Hindlimb muscle (tissue), 1 donor: ENCODE measurements at places on chromosomes 13 and 19.

DNA sequence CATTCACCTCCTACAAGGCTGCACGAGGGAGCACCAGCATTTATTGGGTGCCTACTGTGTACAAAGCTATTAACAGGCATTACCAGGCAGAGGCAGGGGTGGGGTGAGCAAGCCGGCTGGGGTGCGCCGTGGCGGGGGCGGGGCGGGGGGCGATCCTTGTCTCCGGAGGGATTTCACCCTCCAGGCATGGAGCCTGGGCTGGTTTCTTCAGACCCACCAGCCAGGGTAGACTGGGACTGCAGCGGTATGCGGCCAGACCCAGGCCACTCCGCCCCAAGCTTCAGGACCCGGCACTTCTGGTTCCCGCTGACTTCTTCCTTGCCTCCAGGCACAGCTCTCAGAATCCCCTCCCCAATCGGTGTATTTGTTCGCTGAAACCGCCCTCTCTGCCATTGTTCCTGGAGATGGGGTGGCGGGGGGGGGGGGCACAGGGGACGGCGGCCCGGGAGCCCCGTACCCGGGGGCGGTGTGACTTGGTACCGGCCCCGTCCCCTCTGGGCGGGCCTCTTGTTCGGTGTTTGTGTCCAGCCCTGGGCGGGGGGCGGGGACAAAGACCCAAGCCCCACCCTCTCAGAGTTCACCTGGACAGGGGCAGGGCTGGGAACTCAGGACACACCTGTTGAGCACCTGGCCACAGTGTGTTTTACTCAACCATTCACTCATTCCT, 14.4 kb downstream of the TJP3 start:
- DNase-seq: no peak

DNA sequence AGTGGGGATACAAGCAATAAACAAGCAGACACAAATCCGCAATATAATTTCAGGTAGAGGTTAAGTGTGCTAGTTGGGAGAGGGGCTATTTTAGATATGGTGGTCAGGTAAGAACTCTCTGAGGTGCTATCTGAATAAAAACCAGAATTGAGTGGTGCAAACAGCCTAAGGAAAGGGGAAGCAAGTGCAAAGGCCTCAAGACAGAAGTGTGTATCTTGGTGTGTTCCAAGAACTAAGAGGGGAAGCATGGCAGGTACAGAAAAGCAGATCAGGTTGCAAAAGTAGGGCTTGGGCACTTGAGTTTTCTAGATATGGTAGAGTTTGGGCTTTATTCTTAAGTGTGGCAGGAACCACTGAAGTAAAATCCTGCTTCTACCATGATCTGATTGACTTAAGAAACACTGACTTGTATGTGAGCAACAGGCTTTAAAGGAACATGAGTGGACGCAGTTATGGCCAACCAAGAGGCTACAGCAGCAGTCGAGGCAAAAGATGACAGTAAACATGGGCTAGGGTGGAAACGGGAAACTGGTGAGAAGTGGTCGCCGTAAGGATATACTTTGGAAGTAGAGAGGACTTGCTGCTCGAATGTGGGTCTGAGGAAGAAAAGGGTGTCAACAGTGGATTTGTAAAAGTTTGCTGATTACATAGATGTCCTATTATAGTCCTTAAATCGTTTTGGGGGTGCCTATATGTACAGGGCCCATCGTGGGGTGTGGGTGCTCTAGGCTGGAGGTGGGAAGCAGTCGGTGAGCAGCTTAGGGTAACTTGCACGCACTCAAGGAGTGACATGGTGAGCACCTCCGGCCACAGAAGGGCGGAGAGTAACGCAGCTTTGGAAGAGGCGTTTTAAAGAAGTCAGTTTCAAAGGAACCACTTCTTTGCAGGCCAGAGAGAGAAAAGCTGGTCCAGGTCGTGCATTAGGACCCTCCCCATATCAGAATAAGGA, 677 bp downstream of the TGDS start:
- peak; percentile 23 for DNase-seq

DNA sequence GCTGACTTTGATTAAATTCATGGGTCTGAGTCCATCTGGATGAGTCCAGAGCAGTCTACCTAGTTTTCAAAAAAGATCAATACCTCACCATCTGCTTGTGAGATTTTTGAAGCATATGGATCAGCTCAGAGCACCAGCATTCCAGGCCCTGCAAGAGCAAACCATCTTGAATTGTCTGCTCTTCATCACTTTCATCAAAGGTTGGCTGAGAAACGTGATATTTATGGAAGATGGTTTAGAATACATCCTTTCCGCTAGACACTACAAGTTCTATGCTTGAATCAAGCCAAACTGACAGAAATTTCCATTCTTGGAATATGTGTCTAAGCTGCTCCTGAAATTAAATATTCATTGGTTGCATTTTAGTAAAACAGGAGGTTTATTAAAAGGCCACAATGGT, 190.3 kb downstream of the KCNRG start:
- no peak for DNase-seq

DNA sequence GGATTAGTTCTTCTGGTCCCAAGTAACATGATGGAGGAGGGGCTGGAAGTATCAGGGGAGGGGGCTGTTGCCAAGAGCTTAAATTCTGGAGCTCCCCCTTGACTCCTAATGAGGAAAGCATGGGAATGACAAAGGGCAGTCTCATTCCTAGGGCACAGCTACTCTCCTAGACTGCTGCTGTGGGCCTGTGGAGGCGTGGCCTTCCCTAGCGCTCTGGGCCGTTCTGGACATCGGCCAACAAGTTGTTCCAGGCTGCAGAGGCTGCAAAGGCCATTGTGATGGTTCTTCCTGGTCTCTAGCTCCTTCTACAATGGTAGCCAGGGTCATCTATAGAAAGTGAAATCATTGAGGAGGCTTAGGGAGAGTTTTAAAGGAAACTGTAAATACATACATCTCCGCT, 916.6 kb downstream of the DIAPH3 start:
- DNase-seq: no peak

DNA sequence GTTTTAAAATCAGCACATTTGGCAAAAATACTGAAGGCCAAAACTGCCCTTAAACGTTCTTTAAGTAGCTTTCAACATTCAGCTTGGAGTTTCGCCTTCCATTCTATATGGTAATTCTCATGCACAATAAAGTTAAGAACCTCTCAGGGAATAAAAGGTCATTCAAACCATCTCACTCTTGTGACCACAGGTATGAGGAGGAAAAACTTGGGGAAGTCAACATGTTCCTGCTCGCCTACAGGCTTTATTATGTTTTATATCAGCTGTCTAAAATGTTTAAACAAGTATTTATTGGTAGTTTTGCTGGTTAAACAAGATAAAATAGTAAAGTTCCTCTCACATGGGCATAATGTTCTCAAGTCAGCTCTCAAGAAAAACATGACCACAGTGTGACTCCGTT, 19.9 kb upstream of the TM9SF2 start:
- DNase-seq: no peak

GRCh38 chr13:89393758-89394304, 1722.7 kb downstream of the SLITRK5 start:
- no peak for DNase-seq

DNA sequence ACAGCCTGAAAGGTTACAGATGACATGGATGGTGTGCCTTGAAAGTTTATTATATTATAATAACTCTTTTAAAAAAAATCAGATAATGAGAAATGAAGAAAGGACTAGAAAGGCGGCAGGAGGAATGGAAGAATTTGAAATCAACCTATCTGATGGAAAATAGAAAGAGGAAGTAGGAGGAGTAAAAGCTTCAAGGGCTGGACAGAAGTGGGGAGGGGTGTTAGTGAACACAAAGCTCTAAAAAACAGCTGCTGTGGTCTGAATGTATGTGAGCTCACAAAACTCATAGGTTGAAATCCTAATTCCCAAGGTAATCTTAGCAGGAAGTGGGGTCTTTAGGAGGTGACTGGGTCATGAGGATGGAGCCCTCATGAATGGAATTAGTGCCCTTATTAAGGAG, 19.5 kb downstream of the CCDC70 start:
- no peak for DNase-seq

DNA sequence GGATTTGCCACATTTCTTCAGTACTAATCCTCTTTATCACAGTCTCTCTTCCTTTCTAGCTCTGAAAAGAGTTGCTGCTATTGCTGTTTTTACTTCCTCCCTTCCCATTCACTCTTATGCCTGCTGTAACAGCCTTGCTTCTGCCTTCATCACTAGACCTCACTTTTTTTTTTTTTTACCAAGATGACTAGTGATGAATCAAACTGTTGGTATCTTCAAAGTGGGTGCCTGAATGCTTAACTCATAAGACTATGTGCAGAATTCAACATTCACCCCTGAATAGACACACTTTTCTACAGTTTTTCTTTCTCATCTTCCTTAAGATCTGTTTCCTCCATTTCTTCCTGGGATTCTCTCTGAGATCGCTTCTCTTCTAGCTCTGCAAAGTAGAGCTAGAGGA, 217.2 kb upstream of the HTR2A start:
- no peak for DNase-seq

DNA sequence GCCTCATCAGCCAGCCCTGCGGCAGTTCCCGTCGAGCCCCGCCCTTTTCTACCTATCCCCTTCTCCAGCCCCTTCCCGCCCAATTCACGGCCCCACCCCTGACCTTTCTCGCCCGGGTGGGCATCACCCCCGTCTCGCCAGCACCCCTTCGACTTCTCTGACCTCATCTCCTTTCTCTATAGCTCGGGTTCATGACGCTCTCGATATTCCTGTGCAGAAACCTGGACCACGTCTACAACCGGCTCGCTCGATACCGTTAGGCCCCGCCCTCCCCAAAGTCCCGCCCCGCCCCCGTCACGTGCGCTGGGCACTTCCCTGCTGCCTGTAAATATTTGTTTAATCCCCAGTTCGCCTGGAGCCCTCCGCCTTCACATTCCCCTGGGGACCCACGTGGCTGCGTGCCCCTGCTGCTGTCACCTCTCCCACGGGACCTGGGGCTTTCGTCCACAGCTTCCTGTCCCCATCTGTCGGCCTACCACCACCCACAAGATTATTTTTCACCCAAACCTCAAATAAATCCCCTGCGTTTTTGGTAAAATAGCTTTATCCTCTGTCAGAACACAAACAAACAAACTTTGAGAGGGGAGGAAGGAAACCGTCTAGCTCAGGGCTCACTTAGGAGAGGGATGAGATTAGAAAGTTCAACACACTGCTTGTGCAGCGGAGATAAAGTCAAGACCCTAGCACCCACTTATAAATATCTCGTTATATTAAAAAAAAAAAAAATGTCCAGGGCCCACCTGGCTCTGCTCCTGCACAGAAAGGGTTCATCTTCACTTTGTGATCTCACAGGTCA, 5.1 kb downstream of the CD37 start:
- no peak for DNase-seq

DNA sequence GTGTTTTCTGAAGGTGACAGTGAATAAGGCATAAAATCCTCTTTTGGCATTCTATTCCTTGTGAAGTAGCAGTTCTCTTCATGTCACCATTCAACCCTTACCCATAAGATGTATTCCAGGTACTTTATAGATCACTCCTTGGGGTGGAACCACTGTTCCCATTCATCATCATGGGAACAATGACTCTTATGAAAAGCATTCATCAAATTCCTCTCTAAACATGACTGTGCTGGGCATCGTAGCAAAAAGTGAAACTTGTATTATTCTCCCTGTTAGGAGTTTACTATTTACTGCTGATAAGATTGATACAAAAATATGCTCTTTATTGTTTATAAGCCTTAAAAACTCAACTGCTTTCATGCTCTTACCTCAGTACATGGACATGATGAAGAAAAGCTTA, 793.4 kb downstream of the LIG4 start:
- DNase-seq: no peak

DNA sequence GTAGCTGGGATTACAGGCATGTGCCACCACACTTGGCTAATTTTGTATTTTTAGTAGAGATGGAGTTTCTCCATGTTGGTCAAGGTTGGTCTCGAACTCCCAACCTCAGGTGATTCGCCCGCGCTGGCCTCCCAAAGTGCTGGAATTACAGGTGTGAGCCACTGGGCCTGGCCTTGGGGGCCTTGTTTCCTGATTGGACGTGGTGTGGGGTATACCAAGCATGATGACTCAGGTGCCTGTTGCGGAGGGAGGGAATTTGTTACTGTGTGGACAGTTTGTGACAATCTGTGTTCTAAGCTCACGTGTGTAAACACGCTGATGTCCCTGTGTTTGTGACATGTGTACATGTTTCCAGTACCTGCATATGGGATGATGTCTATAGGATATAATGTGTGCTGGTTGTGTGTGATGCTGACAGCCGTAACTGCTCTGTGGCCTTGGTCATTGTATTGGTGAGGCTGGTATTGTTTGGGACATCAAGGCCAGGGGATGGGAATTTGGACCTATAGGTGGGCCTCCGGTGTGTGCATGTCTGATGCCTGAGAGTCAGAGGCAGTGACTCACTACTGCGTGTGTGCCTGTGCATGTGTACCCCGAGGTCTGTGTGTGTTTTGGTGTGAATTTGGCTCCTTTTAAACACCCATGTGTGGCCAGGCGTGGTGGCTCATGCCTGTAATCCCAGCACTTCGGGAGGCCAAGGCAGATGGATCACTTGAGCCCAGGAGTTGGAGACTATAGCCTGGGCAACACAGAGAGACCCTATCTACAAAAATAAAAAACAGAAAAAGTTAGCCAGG, 1.6 kb upstream of the EGLN2 start:
- DNase-seq: no peak

DNA sequence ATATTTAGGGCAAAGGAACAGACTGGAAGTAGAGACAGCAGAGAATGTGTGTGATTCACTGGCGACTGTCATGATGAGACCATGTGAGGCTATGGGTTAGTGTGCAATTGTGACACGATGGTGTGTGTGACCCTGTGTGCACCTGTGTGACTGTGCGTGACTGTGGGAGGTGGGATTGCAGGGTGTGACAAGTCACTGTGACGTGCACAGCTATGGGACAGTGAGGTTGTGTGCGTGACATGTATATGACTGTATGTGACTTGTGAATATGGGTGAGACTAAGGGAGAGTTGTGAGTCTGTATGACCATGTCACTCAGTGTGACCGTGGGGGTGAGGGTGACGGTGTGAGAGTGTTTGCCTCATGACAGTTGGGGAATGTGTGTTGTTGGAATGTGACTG, 3.4 kb upstream of the GIPR start:
- DNase-seq: no peak

- no peak for DNase-seq
Measured at GRCh38 chr13:30763786-30764413, 28.6 kb downstream of the ALOX5AP start.

- DNase-seq: no peak
Measured at GRCh38 chr19:13644645-13645044, 119.7 kb upstream of the MRI1 start.

DNA sequence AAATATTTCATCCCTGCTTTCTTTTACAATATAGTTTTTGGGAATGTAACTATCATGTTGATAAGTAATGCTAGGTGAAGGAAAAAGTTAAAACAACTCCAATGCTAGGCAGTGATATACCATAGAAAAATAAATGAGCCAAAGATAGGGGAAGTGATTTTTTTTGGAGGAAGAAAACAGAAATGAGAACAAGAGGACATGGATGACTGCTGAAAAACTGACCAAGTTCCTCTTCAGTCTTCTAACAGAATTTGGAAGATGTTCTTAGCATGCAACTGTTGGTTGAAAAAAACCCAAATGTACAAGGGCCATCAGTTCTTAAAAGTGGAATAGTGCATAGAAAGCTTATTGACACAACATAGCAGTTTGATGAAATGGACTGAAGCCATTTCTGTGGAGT, 262.5 kb upstream of the STARD13 start:
- no peak for DNase-seq

- DNase-seq: no peak
Measured at GRCh38 chr19:9645472-9645871, 24.4 kb upstream of the ZNF561 start.

GRCh38 chr13:95391362-95391761, 90.1 kb upstream of the ABCC4 start:
- no peak for DNase-seq
